NCI-H2107 (cell line): ENCODE measurements at places on chromosomes 4 and X.
A peak's percentile ranks its signal among the peaks of the same experiment; 100 is the strongest.

GRCh38 chr4:6517171-6517570, 44.8 kb upstream of the PPP2R2C start:
- DNase-seq, result no peak

DNA sequence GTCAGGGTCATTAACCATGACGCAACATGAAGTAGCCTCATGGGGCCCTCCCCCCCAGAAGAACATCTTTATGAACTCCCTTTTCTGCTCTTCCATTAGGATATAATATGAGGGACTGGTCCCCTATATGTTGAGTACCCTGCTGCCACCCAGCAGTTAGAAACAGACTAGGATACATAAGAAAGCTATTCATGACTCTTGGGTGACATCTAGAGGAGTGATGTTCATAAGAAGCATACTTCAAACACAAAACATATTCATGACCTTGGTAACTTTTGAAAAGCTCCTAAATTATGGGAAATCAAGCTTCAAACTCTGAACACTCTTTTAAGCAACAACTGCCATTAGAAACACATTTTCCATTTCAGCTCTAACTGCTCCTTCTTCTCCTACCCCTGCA, 155.2 kb upstream of the SPIN4 start:
- peak; percentile 12 for DNase-seq

- DNase-seq, result no peak
These were observed 1.7 kb downstream of the CTBP1 start for GRCh38 chr4:1246901-1247863.

DNA sequence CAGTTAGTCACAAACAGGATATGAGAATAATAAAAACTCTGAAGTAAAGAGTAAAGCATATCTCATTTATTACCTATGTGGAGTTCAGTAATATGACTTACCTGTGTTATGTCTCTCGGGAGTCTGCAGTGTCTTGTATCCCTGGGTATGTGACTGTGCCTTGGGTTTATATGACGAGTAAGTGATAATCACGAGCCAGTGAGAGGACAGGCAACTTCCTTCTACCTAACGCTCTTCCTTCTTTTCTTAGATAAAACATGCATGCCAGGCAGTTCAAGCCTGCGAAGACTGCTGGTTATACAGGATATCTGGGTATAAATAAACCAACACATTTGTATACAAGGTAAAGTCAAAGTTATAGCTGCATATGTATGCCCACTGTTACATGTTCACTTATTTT, at the start of gene HPGDS:
TSS of gene HPGDS (minus strand) at position 143 of the 400 bp plus-strand sequence. CDS start 8,207 bp downstream, outside the sequence.
- no peak for DNase-seq

DNA sequence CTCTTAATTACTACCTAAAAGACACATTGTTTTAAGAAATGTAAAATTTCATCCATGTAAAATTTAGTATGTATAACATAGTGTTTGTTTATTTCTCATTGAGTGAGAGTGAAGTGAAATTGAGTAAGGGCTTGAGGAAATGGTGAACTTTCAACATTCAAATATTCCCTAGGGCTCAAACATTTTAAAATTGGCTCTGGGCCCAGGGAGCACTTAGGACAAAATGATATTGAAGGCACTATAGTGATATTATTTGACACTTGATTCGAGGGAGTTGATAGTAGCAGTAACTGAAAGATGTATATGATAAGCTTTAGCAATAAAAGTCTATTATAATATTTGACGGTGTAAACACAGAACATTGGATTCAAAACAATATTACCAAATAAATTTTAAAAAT, 1244.0 kb upstream of the TENM3 start:
- no peak for DNase-seq

DNA sequence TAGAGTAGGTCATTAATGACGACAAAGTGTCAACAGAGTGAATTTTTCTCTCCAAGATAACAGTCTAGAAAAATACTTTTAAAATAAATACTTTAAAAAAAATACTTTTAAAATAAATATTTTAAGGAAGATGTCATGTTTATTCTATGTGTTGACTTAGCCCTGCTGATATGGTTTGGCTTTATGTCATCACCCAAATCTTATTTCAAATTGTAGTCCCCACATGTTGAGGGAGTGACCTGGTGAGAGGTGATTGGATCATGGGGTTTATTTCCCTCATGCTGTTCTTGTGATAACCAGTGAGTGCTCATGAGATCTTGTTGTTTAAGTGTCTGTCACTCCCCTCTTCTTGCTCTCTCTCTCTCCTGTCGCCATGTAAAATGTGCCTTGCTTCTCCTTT, 754.9 kb upstream of the SLIT2 start:
- no peak for DNase-seq

DNA sequence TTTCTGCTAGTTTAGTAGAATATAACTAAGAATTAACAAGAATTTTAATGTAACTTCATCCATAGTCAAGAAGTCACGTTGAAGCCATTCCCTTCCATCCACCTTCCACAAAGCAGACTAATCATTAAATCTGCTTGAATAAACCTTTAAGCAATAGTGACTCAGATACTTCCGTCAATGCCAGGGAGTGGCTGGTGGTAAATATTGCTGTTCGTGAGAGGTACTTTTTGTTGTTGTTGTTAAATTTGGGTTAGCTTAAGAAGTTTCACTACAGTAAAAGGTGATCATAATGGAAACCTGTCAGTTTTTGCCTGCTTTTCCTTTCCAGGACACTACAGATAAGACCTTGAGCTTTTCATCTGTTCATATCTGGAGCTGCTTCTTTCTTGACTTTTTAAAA, 316.3 kb downstream of the TMA16 start:
- no peak for DNase-seq
